NCI-H510A (cell line): ENCODE measurements at places on chromosomes 5 and 9.

GRCh38 chr5:3597167-3598007 is 1.8 kb downstream of the IRX1 start:
- DNase-seq = no peak

- no peak for DNase-seq
Measured at GRCh38 chr5:58484505-58484904, 6.7 kb upstream of the GAPT start.

DNA sequence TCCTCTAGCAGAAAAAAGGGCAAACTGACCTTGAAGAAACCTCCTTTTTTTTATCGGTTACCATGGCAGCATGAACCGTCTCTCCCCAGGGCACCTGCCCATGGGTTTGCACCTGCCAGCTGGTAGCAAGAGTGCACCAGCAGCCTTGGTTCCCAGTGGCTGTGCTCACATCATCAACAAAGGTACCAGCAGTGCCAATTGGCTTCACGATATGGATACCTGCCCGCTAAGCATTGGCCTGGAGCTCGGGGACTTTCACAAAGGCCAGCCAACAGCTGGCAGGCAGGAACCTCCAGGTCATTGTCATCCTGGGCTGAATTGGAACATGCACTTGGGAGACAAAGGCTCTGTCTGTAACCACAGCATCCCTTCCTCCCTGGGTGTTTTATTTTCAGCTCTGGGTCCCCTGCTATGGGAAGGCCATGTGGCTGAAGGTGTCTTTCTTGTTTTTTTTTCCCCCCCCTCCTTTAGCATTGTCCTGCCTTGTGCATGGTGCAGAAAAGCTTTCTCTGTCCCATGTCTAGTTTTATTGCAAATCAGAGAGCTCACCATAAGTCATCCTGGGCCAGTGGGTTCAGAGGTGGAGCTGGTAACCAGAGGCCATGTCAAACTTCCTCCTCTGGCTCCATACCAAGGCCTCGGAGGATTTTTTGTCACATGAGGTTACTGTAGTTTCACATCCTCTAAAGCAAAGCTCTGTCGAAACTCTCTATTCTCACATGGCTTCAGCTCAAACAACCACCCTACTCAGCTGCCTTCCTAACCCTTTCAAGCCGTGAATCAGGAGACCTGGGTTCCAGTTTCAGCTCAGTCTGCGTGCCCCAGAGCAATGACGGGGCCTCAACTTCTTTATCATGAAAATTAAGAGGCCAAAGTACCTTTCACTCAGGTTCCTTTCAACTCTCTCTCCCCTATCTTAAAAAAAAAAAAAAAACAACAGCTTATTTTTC is 145.5 kb upstream of the MAP3K1 start:
- no peak for DNase-seq

DNA sequence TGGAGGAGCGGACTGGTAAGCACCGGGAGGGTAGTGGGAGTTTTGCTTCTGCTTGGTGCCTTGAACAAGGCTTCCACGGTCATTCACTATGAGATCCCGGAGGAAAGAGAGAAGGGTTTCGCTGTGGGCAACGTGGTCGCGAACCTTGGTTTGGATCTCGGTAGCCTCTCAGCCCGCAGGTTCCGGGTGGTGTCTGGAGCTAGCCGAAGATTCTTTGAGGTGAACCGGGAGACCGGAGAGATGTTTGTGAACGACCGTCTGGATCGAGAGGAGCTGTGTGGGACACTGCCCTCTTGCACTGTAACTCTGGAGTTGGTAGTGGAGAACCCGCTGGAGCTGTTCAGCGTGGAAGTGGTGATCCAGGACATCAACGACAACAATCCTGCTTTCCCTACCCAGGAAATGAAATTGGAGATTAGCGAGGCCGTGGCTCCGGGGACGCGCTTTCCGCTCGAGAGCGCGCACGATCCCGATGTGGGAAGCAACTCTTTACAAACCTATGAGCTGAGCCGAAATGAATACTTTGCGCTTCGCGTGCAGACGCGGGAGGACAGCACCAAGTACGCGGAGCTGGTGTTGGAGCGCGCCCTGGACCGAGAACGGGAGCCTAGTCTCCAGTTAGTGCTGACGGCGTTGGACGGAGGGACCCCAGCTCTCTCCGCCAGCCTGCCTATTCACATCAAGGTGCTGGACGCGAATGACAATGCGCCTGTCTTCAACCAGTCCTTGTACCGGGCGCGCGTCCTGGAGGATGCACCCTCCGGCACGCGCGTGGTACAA is 556 bp downstream of the PCDHGC3 start:
- DNase-seq = peak; percentile 22

DNA sequence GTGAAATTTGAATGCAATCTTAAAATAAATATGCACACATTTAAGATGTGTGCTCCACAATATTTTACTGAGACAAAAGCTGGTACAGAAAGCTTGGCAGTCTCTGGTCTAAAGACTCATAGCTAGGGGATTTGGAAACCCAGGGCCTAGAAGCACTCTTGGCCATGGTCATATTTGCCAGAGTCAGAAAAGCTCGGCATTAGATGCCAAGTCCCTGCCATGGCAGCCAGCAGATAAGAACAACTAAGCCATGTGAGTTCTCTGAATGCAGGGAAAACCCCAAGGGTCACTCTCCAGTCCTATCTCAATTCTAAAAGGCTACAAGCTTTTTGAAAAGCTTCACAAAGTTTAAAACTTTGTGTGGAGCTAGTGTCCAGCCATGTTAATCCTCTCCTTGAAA is 119.5 kb downstream of the FAM114A2 start:
- DNase-seq = no peak

DNA sequence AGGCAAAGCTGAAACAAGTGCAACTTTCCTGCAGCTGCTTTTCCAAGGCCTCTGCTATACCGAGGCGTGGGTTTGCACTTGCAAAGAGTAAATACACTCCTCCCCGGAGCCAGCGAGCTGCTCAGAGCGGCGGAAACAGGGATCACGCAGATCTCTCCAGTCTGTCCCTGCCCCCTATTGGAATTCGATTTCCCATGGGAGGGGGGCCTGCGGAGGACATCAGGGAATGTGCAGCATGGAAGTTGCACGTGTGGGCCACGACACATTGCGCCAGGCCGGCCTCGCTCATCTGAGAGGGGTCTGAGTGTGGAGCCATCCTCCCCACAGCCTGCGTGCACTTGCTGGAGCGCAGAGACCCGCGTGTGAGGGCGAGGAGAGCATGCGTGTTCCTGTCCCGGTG is 104.3 kb upstream of the PHYKPL start:
- no peak for DNase-seq

DNA sequence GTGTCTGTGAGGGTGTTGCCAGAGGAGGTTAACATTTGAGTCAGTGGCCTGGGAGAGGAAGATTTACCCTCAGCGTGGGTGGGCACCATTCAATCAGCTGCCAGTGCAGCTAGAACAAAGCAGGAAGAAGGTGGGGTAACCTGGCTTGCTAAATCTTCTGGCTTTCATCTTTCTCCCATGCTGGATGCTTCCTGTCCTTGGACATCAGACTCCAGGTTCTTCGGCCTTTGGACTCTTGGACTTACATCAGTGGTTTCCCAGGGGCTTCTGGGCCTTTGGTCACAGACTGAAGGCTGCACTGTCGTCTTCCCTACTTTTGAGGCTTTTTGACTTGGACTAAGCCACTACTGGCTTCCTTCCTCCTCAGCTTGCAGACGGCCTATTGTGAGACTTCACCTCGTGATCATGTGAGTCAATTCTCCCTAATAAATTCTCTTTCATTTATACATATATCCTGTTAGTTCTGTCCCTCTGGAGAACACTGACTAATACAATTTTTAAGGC is 38.1 kb downstream of the PBX3 start:
- no peak for DNase-seq

DNA sequence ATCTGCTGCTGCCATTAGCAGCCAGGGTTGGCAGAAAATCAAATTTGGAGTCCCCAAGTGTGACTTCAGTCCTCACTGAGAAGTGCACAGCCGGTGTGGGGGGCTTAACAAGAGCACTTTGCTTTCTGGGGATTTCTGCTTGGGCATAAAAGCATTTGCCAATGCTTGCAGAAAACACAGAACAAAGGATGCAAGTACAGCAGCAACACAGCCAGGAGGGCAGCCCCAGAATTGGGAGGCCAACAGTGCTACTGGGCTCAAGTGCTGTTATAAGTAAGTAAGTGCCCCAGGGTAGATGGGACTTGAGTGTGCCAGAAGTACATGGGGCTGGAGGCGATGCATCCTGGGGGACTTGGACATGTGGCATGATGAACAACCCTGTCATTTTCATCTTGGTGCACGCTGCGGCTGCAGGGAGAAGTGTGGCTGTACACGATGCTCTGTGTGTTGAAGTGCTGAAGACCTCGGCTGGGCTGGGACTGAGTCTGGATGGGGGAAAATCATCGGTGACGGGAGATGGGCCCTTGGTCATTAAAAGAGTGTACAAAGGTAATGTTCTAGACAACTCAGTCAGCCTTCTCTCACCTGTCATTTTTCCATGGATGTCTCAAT is 73.3 kb downstream of the GOLPH3 start:
- no peak for DNase-seq

DNA sequence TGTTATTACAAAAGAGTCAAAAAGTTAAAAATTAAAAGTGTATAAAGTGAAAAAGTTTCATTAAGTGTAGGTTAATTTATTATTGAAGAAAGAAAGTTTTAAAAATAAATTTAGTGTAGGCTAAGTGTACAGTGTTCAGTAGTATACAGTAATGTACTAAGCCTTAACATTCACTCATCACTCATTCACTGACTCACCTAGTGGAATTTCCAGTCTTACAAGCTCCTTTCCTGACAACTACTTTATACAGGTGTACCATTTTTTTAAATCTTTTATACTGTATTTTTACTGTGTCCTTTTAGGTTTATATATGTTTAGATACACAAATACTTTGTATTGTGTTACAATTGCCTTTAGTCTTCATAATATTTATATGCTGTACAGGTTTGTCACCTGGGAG is 530.2 kb upstream of the FAM174A start:
- DNase-seq = no peak

DNA sequence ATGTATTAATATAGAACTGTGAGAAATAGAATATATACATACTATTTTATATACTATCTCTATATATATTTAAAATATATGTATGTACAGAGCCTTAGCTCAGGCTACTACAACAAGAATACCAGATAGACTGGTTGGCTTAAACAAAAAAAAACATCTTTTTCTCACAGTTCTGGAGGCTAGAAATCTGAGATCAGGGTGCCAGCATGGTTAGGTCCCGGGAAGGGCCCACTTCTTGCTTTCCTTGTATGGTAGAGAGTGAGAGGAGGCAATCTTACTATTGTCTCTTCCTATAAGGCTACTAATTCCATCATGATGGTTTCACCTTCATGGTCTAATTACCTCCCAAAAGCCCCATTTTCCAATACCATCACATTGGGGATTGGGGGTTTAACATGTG is 613.0 kb downstream of the ZNF608 start:
- DNase-seq = no peak

- DNase-seq = no peak
Measured at GRCh38 chr5:89301321-89302025, 418.5 kb upstream of the MEF2C start.

GRCh38 chr9:128898845-128899565 is 17.1 kb downstream of the LRRC8A start:
- DNase-seq = no peak

DNA sequence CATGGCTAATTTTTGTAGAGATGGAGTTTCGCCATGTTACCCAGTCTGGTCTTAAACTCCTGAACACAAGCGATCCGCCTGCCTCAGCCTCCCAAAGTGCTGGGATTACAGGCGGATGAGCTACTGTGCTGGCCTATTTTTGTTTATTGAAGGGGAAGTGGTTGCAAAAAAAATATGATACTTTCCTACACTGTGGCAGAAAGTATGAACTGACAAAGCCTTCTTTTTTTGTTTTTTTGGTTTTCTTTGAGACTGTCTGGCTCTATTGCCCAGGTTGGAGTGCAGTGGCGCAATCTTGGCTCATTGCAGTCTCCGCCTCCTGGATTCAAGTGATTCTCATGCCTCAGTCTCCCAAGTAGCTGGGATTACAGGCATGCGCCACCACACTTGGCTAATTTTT is 50.9 kb downstream of the OSTF1 start:
- DNase-seq = no peak

DNA sequence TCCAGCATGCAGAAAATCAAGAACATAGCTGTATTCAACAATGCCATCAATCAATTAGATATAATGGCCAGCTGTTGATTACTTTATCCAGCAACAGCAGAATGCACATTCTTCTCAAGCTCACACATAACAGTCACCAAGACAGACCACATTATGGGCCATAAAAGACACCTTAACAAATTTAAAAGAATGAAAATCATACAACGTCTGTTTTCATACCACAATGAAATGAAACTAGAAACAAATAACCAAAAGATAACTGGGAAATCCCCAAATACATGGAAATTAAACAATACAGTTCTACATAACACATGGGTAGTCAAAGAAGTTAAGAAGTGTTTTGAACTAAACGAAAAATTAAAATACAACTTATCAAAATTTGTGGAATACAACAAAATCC is 130.9 kb upstream of the GNA14 start:
- no peak for DNase-seq

GRCh38 chr5:144122081-144122480 is 48.4 kb downstream of the YIPF5 start:
- DNase-seq = no peak

DNA sequence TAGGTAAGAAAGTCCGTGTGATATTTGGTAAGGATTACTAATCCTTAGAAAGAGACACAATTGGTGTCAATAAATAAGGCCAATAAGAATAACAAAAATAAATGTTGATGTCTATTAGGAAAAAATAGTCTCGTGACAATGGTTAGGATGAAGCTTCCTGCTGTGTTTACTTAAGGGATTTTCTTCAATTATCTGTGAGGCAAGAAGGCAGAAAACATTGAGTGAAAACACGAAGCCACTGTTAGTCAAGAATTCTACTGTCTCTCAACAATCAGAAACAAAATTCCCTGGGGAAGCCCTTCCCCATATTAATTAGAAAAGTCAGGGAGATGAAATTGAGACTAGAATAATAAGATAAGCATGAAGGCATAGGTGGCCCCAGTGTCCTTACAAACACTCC is 149.0 kb downstream of the SYK start:
- DNase-seq = no peak

DNA sequence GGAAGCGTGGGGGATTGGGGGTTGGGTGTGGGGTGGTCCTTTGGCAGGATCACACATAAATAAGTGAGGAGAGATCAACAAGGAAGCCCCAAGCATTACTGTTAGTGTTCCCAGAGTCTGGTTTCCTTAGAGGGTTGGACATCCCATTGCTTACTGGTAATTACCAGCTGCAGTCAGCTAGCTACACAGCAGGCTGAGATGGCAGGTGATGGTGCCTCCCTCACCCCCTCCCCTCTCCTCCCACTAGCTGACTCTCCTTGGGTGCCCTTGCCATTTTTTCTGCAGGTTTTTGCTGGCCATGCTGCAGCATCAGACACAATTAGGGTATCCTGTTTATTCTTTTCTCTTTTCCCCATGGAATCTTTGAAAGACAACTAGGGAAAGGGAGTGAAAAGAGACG is 107.5 kb upstream of the TLR4 start:
- peak; percentile 36 for DNase-seq

DNA sequence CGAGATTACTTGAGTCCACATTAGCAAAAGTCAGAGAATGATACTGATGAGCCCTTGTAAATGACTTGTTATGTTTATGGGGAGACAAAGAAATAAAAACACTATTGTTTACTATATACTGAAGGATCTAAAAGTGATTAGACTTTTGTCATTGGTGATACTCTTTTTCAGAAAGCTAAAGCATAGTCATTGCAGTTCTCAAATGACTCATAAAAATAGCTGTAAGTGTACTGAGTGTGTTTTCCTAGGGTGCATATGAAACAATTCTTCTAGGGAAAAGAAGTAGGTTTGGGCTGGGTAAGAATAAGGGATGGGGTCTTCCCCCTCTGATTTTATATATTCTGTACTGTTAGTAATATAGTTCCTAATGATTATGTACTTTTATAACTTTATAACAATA is 32.6 kb downstream of the WDR36 start:
- DNase-seq = no peak

GRCh38 chr5:132293066-132293991 is 865 bp upstream of the SLC22A4 start:
- DNase-seq = peak; percentile 65
